ENCODE measurements at places on chromosomes 7 and 10.

DNA sequence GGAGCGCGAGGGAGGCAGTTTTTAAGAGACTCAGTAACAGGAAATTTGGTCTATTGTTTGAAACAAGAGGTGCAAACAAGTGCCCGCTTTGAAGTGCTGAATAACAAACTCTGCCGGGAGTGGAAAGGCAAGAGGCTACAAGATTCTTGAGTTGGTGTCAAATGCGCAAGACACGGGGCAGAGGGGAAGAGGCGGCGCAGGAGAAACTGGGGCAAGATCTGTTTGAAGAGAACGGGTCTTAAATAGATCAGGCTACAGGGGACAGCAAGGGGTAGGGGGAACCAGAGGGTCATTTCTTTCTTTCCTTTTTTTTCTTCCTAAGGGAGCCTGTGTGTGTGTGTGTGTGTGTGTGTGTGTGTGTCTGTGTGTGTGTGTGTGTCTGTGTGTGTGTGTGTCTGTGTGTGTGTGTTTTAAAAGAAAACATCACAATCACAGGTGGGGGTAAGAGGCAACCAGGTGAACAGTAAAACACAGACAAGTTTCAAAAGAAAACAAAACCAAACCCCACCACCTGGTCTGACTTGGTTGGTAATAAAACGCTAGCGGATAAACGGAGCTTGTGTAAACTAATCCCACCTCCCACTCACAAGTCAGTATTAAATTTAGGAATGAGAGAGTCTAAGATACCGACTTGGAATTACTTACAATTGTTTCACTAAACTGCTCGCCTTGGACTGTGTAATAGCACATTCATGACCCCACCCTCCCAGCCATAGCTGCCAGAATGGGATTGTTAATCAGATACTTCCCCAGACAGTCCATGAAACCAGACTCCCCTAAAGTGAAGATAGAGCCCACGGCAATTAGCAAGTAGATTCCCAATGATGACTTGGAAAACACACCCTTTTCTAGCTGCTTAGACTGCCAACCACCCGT lies 13.1 kb upstream of the CUX1 start:
- no peak for DNase-seq

DNA sequence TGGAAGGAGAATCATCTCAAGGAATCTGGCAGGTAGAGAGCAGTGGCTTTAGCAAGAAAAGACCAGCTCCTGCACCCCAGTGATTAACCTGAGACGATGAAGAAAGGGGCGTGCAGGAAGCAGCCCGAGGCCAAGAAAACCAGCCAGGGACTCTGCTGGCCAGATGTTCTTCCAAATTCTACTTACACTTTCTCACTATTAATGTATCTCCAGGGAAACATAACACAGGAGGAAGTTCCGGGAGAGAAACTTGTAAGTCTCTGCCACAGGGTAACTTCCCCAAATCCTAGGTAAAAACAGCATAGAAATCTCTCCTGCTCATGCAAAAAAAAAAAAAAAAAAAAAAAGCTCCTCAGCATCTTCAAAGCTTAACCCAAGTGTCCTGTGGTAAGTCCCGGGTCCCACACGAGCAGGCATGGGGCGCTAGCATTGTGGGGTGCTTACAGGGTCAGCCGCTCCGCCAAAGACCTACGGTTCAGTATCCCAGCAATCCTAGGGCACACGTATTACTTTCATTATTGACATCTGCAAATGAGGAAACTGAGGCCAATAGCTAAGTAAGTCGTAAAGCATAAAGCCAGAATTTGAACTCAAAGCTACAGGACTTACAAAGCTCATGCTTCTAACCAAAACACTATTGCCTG lies 97.2 kb upstream of the GNA12 start:
- DNase-seq, result no peak

- DNase-seq, result no peak
Measured at GRCh38 chr7:14858866-14859265, 43.7 kb downstream of the DGKB start.

- no peak for DNase-seq
Measured at GRCh38 chr7:24721481-24722001, 35.7 kb downstream of the GSDME start.

GRCh38 chr10:125396676-125397075 lies 236.3 kb upstream of the CTBP2 start:
- no peak for DNase-seq

GRCh38 chr7:117427258-117427701 lies at the start of gene ASZ1:
ASZ1 (minus strand) TSS chr7:117427493; CDS start chr7:117427460, 33 bp downstream.
- no peak for DNase-seq

DNA sequence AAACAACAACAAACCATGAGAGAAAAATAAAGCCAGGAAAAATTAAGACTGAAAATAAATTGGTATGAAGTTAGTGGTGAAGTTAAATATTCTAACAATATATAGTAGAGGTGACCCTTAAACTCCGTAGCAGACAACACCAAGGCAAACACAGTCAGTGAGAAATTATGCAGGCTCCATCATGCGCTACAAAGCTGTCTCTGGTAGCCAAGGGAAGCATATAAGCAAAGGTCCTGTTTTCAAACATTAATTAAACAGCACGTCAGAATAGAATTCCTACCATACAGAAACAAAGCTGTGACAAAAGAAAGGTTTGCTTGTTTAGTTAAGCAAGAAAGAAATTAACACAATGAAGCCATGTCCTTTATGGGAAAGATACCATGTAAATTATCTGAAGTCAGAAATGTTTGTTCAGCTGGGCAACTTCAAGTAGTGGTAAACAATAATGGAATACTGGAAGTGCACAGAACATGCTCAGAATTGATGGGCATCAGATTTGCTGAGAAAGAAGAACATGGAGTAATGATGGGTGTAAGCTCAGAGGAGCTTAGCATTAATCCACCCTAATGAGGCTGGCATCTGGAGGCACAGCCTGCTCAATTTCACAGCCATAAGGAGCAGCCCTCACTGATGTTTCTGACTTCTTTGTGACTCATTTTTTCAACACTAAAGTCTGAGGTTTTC lies 75.7 kb downstream of the IGF2BP3 start:
- DNase-seq, result peak; percentile 90

GRCh38 chr10:59036311-59037017 lies 140.0 kb upstream of the PHYHIPL start:
- no peak for DNase-seq

- DNase-seq, result no peak
Measured at GRCh38 chr7:131381069-131381838, 53.6 kb downstream of the MKLN1 start.

- DNase-seq, result no peak
Measured at GRCh38 chr10:29470355-29470705, 164.4 kb downstream of the SVIL start.

DNA sequence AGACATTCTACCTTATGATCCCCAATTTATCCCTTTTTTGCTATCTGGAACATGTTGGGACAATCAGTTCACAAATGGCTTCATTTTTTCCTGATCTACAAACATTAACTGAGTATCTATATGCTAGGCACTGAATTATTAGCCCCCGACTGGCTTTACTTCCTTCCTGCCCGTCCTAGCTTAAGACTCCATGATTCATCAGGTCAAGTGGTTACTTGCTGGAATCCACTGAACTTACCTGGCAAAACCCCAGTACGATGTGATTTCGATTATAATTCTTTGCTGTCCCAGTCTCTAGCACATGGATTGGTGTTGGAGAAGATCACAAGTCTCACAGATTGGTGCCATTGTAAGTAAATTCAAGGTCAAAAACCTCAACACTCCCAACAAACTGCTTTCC lies 77.1 kb downstream of the ORC5 start:
- no peak for DNase-seq

DNA sequence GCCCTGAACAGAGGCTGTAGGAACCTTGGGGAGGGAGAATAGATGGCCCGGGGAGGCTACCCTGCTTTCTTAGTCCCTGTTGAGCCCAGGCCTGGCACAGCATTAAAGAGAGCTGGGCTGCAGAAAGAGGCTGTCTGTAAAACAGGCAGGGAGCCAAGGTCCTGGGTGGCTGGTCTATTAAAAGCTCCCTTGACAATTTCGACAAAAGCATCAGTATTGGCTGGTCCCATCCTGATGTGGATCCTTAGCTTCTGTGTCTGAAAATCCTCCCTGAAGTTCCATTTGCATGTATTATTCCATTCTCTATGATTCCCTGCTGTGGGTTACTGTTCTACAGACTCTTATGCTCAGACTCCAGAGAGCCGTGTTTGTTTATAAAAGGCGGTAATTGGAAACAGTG lies 158.5 kb downstream of the GALNT17 start:
- DNase-seq, result no peak

DNA sequence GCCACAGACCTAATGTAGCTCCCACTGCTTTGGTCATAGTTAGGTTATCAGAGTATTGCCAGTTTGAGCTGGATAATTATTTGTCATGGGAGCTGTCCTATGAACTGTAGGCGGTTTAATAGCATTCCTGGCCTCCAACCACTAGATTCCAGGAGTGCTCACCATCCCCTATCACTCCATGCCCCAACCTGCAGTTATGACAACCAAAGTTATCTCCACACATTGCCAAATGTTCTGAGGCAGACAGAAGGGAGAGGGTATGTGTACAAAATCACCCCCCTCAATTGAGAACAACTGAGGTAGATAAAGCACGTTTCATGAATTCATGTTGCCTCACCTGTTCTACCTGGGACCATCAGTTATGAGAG lies 119.0 kb upstream of the CACUL1 start:
- no peak for DNase-seq

- no peak for DNase-seq
Measured at GRCh38 chr7:47758546-47758945, 176.6 kb upstream of the TNS3 start.

Measured in retinal pigment epithelial cell (primary cell).